NCI-H2081 treated with DMSO at 0.1 percent for 48 hours (cell line): ENCODE measurements at places on chromosomes 11 and 22.

- DNase-seq, result no peak
Observed at GRCh38 chr11:6747097-6747668, 24.6 kb downstream of the OR2AG2 start.

DNA sequence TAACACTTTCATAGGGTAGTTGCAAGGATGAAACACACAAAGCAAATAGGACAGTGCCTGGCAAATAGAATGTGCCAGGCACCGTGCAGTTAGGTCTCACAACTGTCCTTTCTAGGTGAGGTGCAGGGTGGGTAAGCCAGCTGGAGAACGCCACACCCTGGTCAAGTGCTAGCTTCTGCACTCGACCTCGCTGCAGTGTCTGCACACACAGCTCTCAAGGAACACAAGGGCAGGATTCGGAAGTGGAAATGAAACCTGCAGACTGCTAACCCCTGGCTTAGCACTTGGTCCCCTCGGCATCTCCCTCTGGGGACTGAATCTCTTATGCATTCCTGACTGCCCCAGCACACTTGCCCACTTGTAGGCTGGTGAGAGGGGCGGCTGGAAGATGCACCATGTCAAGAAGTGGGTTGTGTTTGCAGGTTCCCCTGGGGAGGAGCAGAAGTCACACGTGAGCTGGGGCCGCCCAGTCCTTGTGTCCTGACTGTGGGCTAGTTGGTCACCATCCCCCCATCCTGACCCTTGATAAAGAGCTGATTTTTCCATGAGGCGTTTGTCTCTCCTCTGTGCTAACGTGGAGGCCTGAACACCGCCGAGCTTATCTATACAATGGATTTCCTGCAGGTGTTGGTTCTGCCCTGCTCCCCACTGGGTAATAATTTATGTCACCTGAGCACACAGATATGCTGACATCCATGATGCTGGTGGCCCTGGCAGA is 89.0 kb downstream of the MICAL2 start:
- DNase-seq, result no peak

GRCh38 chr11:65278356-65278755 is 16.6 kb downstream of the POLA2 start:
- no peak for DNase-seq

- no peak for DNase-seq
Observed at GRCh38 chr11:112542479-112542878, 281.8 kb upstream of the PLET1 start.

- no peak for DNase-seq
Observed at GRCh38 chr22:47573141-47573540, 810.7 kb downstream of the TBC1D22A start.

DNA sequence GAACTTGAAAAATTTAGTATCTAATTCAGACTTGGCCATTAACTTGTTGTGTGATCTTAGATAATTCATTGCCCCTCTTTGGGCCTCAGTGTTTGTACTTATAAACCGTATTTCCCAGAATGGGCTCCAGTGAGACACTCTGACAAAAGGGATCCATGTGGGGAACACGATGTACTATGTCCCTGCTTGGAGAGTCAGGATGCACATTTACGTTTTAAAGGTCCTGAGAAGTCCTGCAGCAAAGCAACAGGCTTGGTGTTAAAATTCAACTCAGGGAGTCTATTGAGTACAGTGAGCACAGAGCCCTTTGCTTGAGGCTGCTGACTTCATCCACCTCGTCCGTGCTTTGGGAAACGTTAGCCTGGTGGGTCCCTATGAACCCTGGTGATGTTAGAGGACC is 9.0 kb downstream of the WNT11 start:
- DNase-seq, result no peak
